ENCODE measurements at places on chromosomes 2 and 18.

DNA sequence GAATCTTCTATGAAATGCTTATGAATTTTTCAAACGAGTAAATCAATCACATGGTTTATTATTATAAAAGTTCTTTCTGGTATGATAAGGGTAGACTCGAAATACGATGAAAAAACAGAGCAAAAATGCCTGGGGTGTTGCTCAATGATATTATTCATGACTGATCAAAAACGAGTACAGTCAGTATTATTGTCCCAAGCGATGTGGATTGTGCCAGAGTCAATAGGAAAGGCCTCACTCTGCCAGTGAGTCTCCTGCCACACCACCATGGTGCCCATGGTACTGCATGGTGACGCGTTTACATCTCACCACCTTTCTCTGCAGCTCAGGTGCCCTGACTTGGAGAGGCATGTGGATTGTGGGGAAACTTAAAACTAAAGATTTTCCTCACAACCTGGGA is 58.5 kb downstream of the KCTD1 start:
- DNase-seq = no peak

GRCh38 chr18:39414009-39414700 is 1848.6 kb upstream of the CELF4 start:
- no peak for DNase-seq

DNA sequence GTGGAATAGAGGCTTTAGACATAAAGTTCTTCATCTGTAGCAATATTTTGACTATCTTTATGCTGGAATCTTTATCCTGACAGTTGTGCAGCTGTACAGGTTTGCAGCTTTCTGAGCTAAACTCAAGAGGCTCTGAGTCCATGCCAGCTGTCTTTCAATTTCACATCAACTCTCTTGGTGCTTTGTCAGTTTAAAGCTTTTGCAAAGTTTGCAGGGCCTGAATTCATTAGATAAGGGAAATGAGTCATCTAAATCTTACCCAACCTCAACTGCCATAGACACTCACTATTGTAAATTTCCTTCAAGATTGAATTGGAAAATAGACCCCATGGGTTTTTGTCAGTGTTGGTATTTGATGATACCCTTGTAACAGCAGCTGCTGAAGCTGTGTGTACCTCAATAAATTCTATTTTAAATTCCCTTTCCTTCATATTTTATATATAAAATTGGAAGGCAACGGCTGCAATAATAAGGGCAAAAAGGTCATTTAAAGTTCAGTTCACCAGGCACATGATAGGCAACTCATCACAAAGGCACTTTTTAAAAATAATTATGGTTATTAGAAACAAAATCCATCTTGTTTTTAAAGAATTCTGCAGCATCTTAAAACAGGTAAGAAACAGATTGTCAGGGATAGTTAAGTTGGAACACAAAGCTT is 169.9 kb upstream of the SLC39A10 start:
- no peak for DNase-seq

DNA sequence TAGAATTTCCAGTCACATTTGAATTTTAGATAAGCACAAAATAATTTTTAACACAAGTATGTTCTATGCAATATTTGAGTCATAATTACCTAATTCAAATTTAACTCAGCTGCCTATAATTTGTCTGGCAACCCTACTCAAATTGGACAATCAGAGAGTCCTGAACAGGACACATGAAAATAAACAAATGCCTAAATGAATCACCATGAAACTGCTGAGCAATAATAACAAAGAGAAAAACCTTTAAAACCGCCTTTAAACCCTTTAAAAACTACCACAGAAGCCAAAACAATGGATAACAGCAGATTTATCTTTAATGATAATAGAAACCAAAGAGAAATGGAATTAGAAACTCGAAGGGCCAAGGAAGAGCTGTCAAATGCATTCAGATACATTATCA is 39.5 kb downstream of the ARL4C start:
- DNase-seq = no peak

DNA sequence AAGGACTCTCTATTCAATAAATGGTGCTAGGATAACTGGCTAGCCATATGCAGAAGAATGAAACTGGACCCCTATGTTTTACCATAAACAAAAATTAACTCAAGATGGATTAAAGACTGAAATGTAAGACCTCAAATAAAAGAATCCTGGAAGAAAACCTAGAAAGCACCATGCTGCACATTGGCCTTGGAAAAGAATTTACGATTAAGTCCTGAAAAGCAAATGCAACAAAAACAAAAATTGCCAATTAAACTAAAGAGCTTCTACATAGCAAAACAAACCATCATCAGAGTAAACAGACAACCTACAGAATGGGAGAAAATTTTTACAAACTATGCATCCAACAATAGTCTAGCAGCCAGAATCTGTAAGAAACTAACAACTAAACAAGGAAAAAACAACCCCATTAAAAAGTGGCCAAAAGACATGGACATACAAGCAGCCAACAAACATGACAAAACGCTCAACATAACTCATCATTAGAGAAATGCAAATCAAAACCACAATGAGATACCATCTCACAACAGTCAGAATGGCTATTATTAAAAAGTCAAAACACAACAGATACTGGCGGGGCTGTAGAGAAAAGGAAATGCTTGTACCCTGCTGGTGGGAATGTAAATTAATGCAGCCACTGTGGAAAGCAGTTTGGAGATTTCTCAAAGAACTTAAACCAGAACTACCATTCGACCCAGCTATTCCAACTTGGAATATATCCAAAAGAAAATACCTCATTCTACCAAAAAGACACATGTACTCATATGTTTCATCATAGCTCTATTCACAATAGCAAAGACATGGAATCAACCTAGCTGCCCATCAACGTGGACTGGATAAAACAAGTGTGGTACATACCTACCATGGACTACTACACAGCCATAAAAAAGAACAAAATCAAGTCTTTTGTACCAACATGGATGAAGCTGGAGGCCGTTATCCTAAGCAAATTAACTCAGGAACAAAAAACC is 30.6 kb downstream of the SEPTIN10 start:
- no peak for DNase-seq

- DNase-seq = no peak
Measured at GRCh38 chr2:172722481-172722880, 13.2 kb upstream of the RAPGEF4 start.

GRCh38 chr2:70133491-70134322 is 46.4 kb downstream of the PCBP1 start:
- DNase-seq = no peak

- DNase-seq = no peak
Measured at GRCh38 chr2:240191001-240191400, 50.5 kb upstream of the OTOS start.

GRCh38 chr2:110854355-110855081 is 122.1 kb downstream of the ACOXL start:
- no peak for DNase-seq

DNA sequence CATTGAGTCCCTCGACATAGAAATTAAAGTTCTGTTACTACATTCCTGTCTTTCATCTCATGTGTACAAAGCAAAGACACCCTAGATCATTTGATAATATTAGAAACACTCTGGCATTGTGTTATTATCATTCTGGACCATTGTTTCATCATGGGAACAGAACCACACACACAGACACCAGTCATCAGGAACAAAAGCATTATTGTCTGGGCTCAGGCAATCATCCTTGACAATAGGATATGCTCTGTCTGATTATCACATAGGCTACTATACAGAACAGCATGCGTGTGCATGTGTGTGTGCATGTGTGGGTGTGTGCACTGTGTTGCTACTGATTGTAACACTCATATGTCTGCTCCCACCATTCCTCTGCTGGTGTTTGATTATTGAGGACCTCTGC is 242.5 kb downstream of the SH3BP4 start:
- DNase-seq = no peak

DNA sequence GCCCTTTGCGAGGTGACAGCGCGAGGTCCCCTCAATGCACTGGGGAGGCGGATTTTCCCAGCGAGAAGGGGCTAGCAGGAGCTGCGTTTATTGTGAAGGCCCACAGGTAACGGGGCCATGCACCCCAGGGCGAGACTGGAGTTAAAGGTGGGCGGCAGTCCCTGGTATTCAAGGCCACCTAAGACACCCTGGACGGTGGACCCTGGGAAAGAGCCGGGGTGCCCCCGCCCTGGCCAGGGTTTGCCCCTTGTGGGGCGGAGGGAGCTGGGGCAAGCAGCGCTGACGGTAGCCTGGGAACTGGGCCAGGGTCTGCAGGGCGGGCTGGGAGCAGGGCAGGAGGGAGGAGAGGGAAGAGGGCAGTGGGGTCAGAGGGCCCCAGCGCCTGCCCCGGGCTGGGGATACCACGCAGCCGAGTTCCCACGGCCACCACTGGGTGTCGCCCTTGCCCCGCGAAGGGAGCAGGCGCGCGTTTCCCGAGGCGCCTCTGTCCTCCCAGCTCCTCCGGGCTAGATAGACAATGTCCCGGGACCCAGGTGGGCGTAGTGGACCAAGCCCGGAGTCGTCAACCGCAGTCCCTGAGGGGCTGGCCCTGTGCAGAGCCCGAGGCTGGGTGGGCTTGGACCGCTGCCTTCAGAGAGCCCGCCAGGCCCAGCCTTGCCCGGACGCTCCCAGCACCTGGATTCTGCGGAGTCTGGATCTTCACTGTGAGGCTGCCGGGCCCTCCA is 80.2 kb downstream of the SMAD4 start:
- DNase-seq = peak; percentile 73

DNA sequence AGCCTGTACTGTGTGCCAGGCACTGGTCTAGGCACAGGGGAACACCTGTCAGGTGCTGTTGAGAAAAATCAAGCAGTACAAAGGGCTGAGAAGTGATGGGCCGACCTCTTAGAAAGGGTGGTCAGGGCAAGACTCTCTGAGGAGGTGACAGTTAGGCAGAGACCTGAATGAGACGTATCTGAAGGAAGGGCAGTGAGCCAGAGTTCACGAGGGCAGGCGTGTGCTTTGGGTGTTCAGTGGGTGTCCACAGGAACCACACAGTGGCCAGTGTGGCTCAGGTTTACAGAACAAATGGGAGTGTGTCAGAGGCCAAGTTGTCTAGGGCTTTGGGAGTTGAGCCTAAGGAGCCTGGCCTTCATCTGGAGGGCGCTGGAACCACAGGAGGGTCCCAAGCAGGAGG is 6.2 kb downstream of the ARMC9 start:
- DNase-seq = no peak

GRCh38 chr2:31947871-31948270 is 62.9 kb downstream of the MEMO1 start:
- DNase-seq = no peak

- no peak for DNase-seq
Measured at GRCh38 chr18:55343396-55344073, 244.5 kb downstream of the TCF4 start.

- no peak for DNase-seq
Measured at GRCh38 chr2:40169430-40169829, 282.5 kb downstream of the SLC8A1 start.

DNA sequence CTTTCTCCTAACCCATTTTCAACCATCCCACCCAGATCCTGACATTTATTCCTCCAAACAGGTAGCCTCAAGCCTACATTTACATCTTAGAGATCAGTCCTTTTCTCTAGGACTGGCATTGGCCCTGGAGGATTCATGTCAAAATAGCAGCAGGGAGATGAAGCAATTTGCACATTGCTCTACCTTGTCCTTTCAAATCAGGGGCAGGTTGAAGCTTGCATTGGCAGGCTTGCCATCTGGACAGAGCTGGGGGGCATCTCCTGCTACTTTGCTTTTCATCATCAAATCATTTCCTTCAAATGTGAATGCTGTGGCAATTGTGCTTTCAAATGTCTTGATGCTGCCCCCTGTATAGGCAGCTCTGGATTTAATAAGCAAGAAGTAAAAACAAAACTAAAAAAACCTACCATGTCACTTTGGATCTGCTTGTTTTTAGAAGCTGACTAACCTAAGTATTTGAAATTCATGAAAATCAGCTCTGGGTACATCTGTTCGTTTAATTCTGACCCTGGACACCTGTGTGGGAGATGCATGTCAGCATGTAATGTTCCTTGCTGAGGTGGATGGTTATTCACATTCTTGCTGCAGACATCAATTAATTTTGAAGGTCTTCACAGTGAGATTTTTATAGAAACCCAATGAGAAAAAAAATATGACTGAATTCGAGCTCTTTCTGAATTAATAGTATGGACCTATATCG is 47.9 kb downstream of the KIF5C start:
- DNase-seq = no peak

DNA sequence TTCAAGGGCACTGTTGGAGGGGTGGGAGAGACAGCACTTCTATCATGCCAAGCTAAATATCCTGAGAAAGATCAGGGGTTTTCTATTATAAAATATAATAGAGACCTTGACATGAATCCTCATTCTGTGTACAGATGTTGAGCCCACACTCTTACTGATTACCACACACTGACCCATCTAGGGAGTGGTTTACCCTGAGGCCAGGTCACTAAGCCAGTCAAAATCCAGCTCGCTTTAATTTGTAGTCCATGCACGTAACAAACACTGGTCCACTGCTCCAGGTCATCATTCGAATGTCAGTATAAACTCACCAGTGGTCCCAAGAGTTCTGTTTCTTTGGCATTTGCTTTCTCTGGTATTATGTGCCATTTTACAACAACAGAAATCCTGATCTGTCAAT is 96.4 kb downstream of the SLC8A1 start:
- DNase-seq = no peak

GRCh38 chr2:160510617-160511016 is 17.0 kb upstream of the RBMS1 start:
- no peak for DNase-seq

GRCh38 chr2:102418421-102418961 is 4.5 kb upstream of the IL18RAP start:
- DNase-seq = no peak

DNA sequence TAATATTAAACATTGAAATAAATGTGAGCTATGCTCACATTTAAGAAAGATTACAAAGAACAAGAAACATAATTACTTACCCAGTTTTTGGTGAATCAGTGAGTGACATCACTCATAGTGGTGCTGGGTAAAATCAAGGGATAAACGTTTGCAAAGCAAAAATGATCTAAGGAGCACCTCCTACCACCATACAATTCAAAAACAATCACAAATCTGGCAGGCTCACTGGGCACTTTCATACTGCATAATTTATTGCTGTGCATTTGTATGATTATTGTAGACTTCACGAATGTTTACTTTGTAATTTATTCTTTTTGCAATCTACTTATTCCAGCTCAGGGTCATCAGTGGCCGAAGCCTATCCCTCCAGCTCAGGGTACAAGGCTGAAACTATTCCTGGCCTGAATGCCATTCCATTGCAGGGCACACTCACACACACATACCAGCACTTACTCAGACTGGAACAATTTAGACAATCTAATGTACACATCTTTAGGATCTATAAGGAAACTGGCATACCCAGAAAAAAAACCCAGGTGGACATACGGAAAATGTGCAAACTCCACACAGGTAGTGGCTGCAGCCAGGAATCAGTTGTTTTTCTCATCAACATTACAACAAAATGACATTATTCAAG is 34.4 kb downstream of the AFTPH start:
- DNase-seq = no peak

- no peak for DNase-seq
Measured at GRCh38 chr2:25491966-25492532, 150.3 kb upstream of the DNMT3A start.

- no peak for DNase-seq
Measured at GRCh38 chr18:21598726-21599584, 1.5 kb downstream of the ESCO1 start.

- no peak for DNase-seq
Measured at GRCh38 chr2:37573451-37574388, 97.7 kb downstream of the CDC42EP3 start.

GRCh38 chr18:5431836-5432575 is 111.8 kb downstream of the EPB41L3 start:
- DNase-seq = no peak

All from activated naive CD4-positive, alpha-beta T cell (primary cell).